ENCODE measurements at places on chromosomes 3 and 15.

DNA sequence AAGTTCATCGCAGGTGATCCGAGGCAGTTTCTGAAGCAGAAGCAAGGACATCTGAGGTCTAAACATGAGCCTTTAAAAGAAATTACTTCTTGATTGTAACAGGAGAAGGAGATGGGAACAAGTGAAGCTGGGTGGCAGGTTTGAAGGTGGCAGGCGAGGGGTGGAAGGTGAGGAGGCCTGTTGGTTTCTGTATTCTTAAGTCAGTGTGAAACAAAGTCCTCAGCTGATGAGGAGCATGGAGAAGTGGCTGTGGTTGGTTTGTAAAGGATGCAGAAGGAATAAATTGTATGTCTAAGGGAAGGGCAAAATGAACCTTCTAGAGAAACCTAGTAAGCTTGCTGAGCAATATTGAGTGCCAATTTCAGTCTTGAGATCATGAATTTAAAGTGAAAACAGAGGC lies 298.8 kb downstream of the CHST2 start:
- no peak for DNase-seq

- no peak for DNase-seq
These were observed 22.5 kb upstream of the OTOL1 start for GRCh38 chr3:161474139-161474538.

GRCh38 chr15:55695432-55695831 lies 47.5 kb downstream of the PRTG start:
- DNase-seq, result no peak

DNA sequence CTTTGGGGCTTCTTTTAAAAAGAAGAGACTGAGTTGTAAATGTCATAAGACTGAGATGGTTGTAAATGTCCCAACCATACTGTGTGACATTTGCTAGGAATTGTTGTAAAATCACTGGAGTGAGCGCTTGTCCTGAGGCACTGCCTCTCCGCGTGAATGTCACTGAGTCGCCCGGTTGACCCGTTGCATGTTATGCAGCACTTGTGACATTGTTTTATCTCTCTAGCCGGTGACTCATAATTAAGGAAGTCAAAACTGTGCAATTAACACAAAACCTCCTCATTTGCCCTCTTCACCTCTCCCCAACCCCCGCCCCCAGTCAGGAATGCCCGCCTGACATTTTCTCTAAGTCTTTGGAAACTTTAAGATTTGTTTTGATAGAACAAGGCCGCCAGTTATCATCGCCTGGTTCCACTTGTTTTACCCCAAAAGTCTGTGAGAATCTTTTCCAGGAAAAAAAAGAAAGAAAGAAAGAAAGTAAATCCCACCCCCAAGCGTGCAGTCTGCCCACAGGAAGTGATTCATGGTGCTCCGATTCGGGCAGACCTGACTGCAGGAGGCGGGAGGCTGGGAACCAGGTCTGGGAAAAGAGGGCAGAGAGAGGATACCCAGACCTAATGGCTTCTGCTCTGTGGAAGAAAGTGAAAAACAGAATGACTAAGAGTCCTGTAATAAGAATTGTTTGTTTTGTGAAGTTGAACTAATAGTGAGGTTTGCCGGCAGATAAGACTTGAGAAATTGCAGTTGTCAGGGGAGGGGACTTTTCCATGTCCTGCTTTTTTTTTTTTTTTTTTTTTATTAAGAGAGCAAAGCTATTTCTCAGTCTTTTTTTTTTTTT lies 84.8 kb downstream of the SMAD3 start:
- no peak for DNase-seq

DNA sequence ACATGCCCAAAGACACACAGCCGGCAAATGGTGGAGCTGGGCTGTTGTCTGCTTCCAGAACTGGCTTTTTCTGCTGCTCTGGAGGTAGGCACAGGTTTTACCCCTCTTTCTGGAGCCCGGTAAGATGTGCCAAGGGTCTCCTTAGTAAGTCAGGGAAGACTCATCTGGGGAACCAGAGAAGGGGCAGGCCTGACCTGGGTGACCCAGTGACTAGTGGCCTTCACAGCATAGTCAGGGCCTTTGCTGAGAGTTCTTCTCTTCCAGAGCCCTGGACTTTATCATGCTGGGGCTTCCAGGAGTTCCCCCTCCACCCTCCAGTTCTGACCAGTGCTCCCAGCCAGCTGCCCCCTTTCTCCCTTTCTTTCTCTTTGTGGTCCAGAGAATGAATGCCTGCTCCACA lies 3.2 kb downstream of the CD276 start:
- DNase-seq, result no peak

- DNase-seq, result no peak
These were observed 4.1 kb downstream of the TF start for GRCh38 chr3:133750259-133750656.

GRCh38 chr3:129632556-129632955 lies 26.1 kb upstream of the PLXND1 start:
- DNase-seq, result no peak

- DNase-seq, result no peak
These were observed 62.2 kb downstream of the ABTB1 start for GRCh38 chr3:127734754-127735473.

GRCh38 chr3:115148142-115148790 lies 1.2 kb upstream of the ZBTB20 start:
- DNase-seq, result no peak

- no peak for DNase-seq
These were observed 458.3 kb downstream of the MFSD1 start for GRCh38 chr3:159260049-159260662.

- DNase-seq, result no peak
These were observed 428.8 kb downstream of the PYDC2 start for GRCh38 chr3:191889756-191890155.

GRCh38 chr3:150956376-150956775 lies 16.2 kb downstream of the CLRN1 start:
- no peak for DNase-seq

GRCh38 chr3:32226875-32227500 lies 11.5 kb upstream of the CMTM8 start:
- DNase-seq, result no peak

DNA sequence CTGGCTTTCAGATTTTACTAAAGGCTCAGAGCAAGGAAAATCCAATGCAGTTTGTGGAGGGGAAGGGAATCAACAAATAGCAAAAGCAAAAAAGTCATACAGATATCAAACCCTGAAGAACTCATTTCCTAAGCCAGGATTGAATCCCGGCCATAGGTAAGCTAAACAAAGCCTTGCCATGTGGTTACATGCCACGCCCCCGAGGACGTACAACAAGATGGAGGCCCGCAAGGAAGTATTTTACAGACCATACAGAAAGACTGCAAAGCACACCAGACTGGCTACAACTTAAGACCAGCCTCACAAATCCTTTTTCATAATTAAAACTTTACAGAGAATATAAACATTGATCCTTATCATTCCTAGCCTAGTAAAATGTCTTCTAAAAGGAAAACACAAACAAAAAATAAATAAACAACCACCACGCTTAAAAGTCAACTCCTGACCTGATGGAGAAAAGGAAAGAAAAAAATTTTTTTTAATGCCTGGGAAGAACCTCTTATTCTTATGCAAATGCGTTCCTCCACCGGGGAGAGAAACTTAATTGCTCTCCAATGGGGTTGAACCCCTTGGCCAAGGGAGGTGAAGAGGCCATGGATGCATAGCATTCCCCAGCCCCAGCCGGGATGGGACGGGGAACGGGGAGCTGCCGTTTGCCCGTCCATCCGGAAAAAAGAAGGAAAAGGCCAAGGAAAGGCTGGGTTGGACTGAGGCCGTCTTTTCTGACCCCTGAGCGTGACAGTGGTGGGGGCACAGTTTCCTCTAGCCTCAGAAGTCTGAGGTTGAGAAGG lies 39.3 kb downstream of the IL1RAP start:
- DNase-seq, result no peak

GRCh38 chr3:27659279-27660021 lies 62.7 kb downstream of the EOMES start:
- DNase-seq, result peak; percentile 9

- DNase-seq, result no peak
These were observed 35.2 kb upstream of the CDAN1 start for GRCh38 chr15:42772144-42772543.

- DNase-seq, result no peak
These were observed 52.8 kb downstream of the ATP8B4 start for GRCh38 chr15:50066202-50066601.

GRCh38 chr3:107661447-107662123 lies 138.8 kb downstream of the BBX start:
- DNase-seq, result no peak

DNA sequence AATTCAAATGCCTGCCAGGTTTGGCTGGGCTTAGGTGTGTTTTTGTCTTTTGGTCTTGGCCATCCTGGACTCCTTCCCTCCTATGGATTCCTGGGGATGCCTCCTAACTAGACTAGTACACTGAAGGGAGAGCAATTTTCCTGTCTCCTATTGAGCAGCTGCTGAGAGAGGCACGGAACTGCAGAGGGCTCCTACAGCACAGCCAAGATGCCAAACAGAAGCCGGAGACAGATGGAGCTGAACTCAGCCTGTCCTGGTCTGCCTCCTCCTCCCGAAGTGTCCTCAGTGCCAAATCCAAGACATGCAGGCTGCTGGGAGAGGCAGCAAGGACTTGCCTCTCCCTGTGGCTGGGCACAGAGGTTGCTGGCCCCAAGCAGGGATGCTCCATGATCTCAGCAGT lies 256.6 kb upstream of the PROK2 start:
- DNase-seq, result no peak

GRCh38 chr3:134864636-134865035 lies 69.6 kb downstream of the EPHB1 start:
- DNase-seq, result no peak

DNA sequence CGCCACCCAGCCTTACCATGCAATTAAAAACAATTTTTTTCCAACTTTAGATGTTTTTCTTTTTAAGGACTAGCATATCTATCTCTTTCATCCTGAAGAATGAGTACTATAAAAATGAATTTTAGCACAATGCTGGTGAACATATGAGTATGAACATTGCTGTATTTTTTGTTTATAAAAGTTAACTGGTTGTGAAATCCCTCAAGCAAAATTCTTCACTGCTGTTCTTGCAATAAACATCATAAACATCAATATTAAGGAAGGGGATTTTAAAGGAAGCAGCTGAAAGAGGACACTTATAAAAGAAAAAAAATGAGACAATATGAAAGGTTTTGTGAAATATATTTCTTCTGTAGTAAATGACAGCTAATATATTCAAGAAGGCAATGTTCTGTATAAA lies 3.0 kb downstream of the PLSCR4 start:
- no peak for DNase-seq

DNA sequence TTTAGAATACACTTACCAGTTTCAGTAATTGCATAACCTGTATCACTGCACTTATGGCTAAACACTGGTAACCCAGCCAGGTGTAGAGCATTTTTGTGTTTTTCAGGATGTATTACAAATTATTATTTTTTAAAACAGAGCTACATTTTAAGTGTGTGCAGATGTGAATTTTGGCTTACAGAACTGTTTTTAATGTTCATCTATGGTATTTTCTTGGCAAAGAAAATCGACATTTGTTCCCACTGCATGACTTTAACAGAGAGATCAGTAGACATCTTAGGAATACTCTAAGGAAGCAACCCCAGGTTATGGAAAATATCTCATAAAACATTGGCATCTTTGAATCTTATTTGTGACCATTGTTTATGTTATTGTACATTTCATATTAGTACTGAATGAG lies 73.3 kb downstream of the ATP13A4 start:
- DNase-seq, result no peak

- DNase-seq, result no peak
These were observed 172.8 kb downstream of the TAFA4 start for GRCh38 chr3:68759526-68760035.

GRCh38 chr3:185175370-185175987 lies 22.6 kb upstream of the C3orf70 start:
- no peak for DNase-seq

- no peak for DNase-seq
These were observed 45.5 kb downstream of the UBE2E2 start for GRCh38 chr3:23248594-23249131.

GRCh38 chr3:112048911-112049310 lies 14.4 kb downstream of the TMPRSS7 start:
- DNase-seq, result no peak

GRCh38 chr3:116425126-116425525 lies 20.2 kb downstream of the LSAMP start:
- DNase-seq, result no peak

DNA sequence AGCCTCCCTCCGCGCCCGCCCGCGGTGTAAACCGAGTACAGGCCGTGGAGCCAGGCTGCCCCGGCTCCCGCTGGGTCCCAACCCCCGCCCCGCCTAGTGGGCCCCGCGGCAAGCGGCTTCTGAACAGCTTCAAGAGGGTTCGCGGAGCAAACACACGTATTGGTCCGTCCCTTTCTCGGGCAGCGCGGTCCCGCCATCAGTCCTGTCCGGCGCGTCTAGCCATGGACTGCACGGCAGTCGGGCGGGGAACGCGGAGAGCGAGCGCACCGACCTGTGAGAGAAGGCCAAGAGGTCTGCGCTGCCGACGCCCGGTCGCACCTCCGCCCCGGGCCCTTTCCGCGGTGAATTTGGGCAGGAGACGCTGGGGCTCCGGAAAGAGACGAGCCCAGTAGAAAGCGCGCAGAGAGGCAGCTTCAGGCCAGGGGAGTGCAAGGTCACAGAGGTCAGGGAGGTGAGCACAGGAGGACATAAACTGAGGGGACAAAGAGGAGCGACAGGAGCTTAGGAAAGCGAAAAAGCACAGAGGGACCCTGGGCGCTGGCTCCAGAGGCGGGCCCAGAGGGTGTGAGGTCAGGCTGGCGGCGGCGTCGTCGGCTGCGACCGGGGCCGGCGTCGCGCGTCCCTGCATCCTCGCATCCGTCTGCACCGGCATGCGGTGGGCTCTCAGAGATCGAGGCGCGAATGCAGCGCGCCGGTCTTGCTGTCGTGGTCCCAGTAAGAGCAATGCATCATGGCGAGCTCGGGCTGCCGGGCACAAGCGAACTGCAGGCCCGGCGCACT lies 1.8 kb downstream of the FOXL2 start:
- DNase-seq, result no peak

DNA sequence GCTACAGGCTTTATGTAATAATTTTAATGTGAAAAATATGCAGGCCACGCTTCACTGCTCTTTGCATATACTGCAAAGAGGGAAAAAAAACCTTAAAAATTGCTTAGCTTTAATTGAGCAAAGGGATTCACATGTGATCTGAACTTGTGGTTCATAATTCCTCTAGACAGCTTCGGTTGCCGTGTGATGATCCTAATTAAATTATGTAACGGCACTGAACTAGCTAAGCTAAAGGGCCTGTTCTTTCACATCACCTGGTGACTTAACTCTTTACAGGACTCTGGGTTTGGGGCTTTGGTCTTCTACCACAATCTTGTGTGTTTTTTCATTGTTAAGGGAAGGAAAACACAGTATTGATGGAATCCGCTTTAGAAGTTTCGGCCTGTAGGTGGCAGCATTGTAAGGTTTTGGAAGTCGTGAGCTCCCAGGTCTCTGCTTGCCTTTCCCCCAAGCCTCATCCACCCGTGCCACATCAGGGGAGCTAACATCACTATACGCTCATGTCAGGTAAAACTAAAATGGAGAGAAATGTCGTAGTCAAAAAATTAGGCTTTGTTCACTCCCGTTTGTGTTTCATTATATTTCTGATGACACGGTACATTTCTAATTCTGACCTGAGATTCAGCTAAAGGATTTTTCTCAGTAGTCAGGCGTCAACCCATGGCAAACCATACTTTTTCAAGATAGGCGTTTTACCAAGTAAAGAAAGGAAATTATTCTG lies 205.6 kb upstream of the DPH6 start:
- DNase-seq, result peak; percentile 3
